ENCODE measurements at places on chromosomes 7 and 10.

DNA sequence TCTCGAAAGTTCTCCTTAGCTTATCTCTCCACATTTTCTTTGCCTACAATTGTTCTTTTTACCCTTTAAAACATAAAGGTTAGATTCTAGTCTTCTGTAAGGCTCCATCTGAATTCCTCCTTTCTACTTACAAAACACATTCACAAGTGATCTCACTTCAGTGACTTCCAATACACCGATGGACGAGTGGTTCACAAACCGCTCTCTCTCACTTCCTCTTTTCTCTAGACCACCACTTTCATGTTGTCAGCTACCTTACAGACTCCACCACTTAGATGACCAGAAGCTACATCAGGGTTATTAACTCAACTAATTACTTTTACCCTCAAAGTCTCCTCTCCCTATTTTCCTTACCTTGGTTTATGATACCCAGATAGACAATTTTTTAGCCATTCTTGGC is 11.8 kb downstream of the MET start:
- no peak for DNase-seq

GRCh38 chr7:625376-625971 is 101.0 kb upstream of the DNAAF5 start:
- DNase-seq = no peak

- peak; percentile 74 for DNase-seq
Measured at GRCh38 chr10:119315128-119316001, 108.0 kb downstream of the GRK5 start.

- DNase-seq = no peak
Measured at GRCh38 chr7:17583786-17584185, 285.3 kb downstream of the AHR start.

DNA sequence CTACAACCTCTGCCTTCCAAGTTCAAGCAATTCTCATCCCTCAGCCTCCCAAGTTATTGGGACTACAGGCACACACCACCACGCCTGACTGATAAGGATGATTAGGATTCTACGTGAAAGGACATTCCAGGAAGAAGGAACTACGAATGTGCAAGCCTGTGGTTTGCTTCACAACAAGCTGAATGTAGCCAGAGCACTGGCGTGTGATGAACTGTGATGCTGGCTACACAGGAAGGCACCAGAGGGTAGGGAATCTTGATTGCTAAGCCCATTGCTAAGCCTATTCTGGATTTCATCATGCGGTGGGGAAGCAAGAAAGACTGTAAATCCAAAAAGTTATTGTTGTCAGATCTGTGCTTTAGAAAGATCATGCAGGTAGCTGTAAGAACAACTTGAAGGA is 72.3 kb upstream of the SRRM3 start:
- DNase-seq = no peak

- DNase-seq = peak; percentile 20
Measured at GRCh38 chr7:149772956-149773434, 393 bp downstream of the ZNF467 start.

DNA sequence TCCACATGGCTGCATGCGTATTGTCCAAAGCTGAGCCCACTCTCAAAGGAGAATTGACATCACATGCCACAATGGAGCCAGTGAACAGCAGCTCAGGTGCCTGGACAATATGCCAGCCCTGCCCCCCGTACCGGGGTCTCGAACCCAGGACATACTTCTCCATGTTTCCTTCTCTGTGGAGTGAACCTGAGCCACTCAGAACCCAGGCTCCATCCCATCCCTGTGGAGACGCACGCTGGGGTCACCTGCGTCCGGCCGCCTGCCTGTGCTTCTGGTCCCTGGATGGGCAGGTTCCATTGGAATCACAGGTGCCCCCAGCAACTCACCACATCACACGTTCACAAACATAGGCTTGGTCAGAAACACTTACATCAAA is 229.8 kb downstream of the DNAJB6 start:
- no peak for DNase-seq

DNA sequence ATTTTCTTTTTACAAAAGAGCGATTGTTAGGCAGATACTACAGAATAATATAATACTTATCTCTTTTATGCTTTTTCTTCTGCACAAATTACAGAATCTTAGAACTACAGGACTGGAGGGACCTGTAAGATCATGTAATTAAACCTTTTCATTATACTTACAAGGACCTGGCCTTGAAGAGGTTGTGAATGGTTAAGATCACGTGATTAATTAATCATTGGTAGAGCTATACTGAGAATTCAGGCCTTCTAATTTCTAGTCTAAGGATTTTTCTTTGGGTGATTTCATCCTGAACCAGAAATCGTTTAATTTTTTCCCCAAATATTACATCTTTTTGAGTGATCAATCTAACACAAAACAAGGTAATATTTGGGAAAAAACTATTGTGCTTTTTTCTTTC is 163.8 kb upstream of the SLC26A5 start:
- no peak for DNase-seq

- no peak for DNase-seq
Measured at GRCh38 chr10:32061440-32061839, 5.2 kb upstream of the KIF5B start.

GRCh38 chr7:78194611-78195010 is 396.0 kb downstream of the PHTF2 start:
- DNase-seq = no peak

GRCh38 chr10:92894081-92894655 is 45.8 kb downstream of the EXOC6 start:
- DNase-seq = no peak

GRCh38 chr7:19713676-19714075 is 4.8 kb upstream of the POLR1F start:
- DNase-seq = peak; percentile 70

DNA sequence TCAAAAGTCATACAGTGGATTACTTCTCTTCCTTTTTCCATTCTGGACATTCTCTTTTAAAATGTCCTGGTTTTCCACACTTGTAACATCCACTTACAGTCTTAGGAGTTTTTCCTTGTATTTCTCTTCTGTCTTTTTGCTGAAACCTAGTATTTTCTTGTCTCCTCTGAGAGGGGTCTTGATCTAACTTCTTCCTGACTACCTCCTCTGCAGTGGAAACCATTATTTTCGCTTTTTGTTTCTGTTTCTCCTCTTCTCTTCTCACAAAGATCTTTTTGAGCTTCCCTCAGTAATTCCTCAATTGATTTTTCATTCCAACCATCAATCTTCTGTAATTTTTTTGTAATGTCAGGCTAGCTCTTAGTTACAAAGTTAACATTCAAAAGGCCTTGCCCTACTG is 23.7 kb upstream of the ELOVL3 start:
- DNase-seq = no peak

GRCh38 chr7:114989531-114989930 is 67.6 kb downstream of the MDFIC start:
- DNase-seq = no peak

- DNase-seq = no peak
Measured at GRCh38 chr10:22043327-22043633, 39.8 kb upstream of the DNAJC1 start.

DNA sequence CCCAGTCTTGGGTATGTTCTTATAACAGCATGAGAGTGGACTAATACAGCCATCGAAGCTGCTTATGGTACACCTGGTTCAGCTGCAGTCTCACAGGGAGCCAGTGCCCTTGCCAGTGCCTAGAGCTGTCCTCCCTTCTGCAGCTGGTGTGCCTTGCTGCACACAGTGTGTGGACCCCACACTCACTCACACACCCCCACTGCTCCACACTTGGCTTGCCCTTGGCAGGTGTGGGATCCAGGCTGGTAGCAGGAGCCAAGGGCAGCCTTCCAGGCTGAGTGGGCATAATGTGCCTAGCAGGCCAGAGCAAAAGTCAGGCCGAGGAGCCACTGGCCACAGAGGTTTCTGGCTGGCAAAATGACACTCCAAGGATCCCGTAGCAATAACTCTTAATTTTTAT is 217.3 kb downstream of the GPR158 start:
- no peak for DNase-seq

- DNase-seq = peak; percentile 43
Measured at GRCh38 chr7:105015390-105015965, 1.5 kb downstream of the KMT2E start.

All from CD4-positive, alpha-beta T cell treated with Interleukin-2 at 100 ng/mL for 4 hours (primary cell).